Stimulated activated CD4-positive, alpha-beta T cell treated with anti-CD3 and anti-CD28 coated beads, TNF-alpha, amount 100 ng/mL, for 24 hours (primary cell): ENCODE measurements at places on chromosomes 3 and 15.

- DNase-seq = no peak
Measured at GRCh38 chr3:185825639-185826481, 1.0 kb upstream of the IGF2BP2 start.

GRCh38 chr3:168362661-168363247 lies 267.0 kb upstream of the GOLIM4 start:
- DNase-seq = no peak

DNA sequence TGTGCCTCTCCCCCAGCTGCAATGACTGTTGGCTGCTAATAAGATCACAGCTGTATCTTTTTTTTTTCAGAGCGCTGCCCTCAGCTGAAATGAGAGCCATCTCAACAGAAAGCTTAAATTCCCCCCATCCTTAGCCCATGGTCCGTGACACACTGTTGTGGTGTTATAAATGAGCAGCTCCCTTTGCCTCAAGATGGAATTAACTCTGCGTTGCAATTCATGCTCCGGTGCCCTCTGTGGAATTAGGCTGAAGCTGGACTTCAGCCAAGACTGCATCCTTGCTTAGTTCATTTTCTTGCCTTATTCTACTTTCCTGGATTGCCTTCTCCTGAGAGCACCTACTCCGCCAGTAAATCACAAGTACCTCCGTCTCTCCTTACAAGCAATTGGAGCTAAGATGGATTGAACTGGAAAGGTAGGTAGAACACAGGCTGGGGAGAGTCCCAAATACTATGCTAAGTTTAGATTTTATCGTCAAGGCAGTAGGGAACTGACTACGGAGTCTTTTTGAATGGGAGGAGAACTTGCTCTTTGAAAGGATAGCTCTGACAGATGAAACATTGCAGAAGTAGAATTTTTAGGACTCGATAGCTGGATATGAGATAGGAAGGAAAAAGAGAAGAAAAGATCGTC lies 39.0 kb upstream of the THRB start:
- no peak for DNase-seq

GRCh38 chr15:42021593-42021992 lies 751 bp upstream of the PLA2G4E start:
- DNase-seq = no peak

DNA sequence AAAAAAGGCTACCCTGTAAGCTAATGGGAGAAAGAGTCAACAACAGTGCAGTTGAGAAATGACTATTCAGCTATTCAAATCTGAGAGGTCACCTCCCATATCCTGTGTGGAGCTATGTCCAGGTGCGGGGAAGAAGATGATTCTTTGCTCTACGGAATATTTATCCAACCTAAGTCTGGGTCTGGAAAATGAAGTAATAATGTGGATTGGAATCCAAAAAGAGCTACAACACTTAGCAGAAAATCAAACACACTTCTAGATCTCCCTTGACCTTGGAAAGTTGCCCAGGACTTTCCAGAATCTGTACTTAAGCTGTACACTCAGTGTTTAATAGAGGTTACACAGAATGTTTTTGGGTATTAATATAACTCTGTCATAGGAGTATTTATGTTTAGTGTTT lies 251.9 kb downstream of the NAALADL2 start:
- DNase-seq = no peak

DNA sequence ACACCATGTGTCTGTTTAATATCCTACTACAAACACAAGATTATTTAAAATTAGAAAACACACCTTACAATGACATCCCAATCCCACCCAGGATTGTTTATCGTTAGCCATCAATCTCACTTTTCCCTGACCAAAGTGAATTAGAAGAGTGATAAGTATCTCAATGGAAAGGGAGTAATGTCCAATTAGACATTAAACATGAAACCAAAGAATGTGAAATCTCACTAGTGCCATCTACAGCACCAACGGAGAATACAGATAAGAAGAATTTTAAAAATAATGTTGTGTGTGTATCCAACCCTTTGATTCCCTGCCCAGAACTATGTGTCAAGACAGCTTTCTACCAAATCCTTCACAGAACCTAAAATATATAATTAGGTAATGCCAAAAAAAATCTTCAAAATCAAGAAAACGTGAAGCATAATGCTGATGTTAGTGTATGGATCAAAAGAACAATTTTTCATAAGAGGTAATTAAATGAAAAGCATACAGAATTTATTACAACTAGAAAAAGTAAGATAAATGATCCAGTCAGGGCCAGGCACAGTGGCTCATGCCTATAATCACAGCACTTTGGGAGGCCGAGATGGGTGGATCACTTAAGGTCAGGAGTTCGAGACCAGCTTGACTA lies 64.2 kb downstream of the SCAPER start:
- DNase-seq = no peak

DNA sequence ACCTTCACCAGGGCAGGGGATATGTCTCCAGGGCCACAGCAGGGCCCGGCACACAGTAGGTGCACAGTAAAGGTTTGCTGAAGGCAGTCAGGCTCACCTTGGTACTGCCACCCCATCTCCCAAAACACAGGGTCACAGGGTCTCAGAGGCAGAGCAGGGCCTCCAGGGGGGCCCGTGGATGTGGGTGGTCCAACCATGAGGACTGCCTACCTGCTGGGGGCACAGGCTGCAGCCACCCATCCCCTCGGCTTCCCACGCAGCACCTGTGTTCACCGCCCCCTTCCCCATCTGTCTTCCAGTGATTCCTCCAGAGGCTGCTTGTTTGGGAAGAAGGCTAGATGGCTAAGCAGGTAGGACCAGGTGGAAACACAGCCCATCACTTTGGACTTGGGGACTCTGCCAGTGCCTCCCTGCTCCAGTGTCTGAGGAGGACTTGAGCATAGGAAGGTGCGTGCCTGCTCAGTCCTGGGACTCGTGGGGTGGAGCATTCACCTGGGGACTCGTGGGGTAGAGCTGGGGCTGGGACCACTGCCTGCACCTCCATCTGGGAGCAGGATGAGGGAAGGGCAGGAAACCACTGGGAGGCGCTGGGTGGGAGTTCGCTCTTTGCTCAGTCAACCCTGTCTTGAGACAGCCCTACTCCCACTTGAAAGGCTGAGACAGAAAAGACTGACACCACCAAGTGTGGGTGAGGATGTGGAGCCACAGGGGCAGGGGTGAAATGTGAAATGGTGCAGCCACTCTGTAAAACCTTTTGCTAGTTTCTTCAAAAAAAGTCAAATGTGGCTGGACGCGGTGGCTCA lies 18.8 kb upstream of the PLXND1 start:
- no peak for DNase-seq

DNA sequence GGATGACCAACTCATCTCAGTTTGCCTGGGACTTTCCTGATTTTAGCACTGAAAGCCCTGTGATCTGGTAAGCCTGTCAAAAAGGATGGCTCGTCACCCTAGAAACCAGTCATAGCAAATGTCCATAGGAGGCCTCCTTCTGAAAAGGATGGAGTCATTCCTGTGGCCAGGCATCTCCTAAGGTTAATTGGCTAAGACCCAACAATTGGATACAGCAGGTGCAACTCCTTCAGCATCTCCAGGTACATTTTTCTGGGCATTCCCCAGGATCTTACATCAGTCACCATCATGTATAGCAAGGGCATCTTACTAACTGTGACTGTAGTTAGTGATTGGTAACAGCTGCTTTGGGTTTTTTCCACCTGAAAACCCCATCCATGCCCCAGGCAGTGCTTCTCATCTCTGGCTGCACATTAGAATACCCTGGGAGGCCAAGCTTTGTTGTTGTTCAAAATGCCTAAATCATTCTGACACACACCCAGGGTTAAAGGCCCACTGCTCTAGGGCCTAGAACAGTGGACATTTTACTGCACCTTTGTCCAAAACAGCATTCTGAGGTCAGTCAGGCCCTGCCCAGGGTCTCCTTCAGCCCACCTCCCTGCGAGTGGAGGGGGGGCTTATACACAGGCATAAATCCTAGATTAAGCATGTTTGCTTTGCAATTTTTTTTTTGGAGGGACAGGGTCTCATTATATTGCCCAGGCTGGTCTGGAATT lies 28.3 kb upstream of the GALNT15 start:
- no peak for DNase-seq

DNA sequence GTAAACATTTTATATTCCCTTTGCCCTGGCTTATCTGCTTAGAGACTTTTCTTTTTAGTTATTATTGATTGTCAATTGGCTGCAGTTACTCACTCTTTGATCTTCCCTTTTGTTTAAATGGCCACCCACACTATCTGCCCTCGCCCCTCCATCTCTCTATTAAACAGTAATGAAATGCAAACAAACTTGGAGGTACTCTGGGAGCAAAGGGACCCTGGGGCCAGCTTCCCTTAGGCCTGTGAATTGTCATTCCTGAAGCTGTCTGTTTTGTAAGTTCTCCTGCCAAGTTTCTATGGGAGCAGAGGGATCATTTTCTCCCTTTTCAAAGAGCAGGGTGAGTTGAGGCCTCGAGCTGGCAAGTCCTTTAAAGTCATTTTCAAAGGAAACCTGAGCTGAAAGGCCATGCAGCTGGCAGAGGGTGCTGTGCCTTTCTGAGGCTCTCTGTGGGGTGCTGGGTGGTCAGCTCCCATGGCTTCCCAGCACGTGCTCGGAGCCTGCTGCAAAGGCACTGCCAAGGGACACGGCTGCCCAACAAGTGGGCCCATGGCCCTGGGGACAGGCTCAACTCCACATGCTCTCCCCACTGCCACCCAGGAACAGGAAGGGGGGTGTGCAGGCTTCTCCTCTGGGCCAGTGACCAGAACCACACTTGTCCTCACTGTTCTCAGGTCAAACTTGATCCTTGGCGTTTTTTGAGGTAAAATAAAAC lies 17.4 kb upstream of the RTP2 start:
- DNase-seq = no peak

- no peak for DNase-seq
Measured at GRCh38 chr3:171028779-171029232, 2.3 kb upstream of the SLC2A2 start.

DNA sequence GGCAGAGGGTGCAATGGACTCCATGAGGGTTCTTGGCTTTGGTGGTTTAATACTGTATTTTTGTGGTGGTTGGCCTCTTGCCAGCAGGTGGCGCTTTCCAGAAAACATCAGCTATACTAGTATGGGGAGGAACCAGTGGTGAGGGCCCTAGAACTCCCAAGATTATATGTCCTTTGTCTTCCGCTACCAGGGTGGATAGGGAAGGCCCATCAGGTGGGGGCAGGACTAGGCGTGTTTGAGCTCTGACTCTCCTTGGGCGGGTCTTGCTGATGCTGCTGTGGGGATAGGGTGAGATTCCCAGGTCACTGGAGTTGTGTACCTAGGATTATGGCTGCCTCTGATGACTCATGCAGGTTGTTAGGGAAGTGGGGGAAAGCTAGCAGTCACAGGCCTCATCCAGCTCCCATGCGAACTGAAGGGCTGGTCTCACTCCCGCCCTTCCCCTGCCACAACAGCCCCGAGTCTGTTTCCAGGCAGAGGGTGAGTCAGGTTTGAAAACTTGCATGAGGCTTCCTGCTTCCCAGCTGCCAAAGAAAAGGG lies 357.7 kb downstream of the OTOL1 start:
- DNase-seq = no peak

DNA sequence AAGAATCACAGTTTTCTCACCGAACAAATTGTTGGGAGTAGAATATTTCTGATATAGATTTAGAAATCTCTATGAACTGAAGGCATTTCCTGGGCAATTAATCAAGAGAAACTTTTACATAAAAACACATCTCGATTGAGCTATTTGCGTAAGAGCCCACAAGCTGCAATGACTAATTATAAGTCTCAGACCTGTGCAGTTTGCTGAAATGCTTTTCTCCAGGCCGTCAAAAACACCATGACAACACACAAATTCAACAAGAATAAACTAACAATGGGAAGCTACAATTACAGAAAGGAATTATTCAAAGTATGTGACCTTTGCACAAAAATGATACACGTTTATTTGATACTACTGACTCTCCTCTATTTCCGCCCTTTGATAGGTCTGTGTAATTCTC lies 481.2 kb upstream of the WNT5A start:
- DNase-seq = no peak

- peak; percentile 80 for DNase-seq
Measured at GRCh38 chr15:69468241-69469121, 15.9 kb downstream of the RPLP1 start.

GRCh38 chr3:178802993-178803693 lies 266.9 kb downstream of the KCNMB2 start:
- DNase-seq = no peak

- no peak for DNase-seq
Measured at GRCh38 chr15:80739919-80740318, 39.3 kb upstream of the CEMIP start.

DNA sequence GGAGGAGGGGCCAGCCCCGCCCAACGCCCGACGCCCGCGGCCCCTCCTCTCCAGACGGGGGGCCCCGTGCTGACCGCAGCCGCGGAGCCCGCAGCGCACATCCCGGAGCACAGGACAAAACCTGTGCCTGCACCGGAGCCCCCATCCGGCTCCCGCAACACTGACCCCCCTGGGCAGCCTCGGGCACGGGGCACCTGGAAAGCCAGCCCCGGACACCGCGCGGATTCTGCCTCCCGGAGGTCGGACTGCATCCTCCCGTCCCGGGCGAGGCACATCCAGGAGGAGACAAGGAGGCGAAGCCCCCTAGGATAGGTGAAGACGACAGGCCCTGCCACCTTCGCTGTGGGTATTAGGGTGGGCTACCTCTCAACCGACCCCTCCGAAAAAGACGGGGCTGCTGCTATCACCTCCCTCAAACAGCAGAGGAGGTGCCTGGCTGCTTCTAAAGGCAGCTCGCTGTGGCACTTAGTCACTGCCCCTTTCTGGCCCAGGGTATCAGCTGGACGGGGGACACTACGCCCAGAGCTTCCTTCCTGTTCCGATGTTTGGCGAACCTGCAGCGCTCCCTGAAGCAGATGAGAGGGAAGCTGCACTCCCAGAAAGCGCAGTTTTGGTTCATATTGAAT lies 10.6 kb downstream of the XXYLT1 start:
- DNase-seq = no peak

- DNase-seq = no peak
Measured at GRCh38 chr3:164208821-164209220, 869.5 kb downstream of the SI start.

GRCh38 chr3:16377847-16378302 lies 112.9 kb downstream of the OXNAD1 start:
- DNase-seq = no peak

- no peak for DNase-seq
Measured at GRCh38 chr3:105435277-105435676, 68.6 kb downstream of the ALCAM start.

GRCh38 chr3:197549261-197549885 lies 6.4 kb downstream of the BDH1 start:
- DNase-seq = no peak

DNA sequence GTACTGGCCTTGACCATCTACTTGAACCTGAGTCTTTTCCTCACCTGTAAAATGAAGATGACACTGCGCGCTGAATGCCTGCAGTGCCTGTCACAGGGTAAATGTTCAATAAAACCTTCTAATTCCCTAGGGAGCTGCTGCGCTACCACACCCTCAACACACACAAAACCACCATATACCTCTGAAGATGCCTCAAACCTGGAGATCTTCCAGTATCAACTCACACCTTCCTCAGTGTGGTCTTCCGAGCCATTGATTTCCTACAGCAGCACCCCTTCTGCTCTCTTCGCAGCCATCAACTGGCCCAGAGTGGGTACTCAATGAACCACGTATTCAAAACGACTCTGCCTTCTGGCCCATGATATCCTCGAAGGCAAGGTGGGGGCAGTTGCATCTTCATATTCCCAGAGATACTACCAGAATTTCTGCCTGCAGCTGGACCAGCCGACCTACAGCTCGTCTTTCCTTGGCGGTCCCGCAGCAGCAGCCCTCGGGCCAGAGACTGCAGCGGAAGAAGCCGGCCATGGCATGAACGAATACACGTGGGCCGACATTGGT lies 695 bp downstream of the RPL32 start:
- DNase-seq = no peak

- no peak for DNase-seq
Measured at GRCh38 chr3:195086885-195087284, 184.1 kb downstream of the XXYLT1 start.

- no peak for DNase-seq
Measured at GRCh38 chr3:59890639-59891038, 840.8 kb upstream of the CFAP20DC start.
